ENCODE measurements at places on chromosomes 13 and 19.

DNA sequence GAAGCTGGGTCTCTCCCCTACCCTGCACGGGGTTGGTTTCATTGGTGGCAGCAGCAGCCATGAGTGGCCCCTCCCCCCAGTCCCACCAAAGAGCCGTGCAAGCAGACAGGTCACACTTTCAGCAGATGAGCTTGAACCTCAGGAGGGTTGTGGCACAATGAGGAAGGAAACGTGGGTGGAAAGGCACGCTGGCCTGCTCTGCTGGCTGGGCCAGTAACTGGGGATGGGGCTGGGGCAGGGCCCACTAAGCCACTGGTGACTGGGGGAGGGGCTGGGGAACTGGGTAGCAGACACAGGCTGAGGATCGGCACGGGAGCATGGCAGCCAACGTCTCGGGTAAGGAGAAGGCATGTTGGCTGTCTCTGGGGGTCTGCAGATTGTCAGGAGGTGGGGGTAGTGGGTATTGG is at the start of gene P2RY11:
Gene P2RY11, plus strand, starts transcription at position 289 of the 407 bp plus-strand sequence. Its CDS starts 29 bp downstream, at position 318.
- no peak for ATAC-seq

GRCh38 chr13:99665711-99666110 is 164.4 kb downstream of the TM9SF2 start:
- no peak for ATAC-seq

DNA sequence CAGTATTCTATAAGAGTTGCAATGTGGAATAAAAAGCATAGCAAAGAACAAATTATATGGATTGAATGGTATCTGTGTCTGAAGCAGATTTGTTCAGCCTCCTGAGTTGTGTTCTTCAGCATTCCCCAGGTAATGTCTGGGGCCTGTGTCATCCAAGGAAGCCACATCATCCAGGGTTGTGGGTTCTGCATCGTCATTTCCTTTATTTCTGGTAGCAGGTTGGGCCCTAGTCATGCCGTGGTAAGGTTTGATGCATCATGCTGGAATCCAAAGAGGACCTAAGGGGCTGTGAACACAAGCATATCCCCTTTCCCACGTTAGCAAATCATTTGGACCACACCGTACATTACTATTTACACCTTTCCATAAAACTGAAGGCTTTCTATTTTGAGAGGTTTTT is 131.0 kb upstream of the ZNF91 start:
- no peak for ATAC-seq

GRCh38 chr19:2432131-2432848 is 4.9 kb upstream of the TIMM13 start:
- ATAC-seq: no peak

DNA sequence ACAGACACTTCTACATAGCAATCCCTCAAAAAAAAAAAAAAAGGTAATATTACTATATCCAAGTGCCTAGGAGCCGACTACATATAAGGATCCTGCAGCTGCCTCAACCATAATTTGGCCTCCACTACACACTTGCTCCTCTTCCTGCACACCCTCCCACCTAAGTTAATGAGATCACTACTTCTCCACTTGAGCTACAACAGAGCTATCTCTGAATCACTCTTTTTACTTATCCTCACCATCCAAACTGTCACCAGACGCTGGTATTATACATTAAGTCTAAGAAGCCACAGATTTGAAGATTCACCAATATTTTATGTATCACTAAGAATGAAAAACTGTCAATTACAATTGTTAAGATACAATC is 8.3 kb downstream of the OBI1 start:
- no peak for ATAC-seq

DNA sequence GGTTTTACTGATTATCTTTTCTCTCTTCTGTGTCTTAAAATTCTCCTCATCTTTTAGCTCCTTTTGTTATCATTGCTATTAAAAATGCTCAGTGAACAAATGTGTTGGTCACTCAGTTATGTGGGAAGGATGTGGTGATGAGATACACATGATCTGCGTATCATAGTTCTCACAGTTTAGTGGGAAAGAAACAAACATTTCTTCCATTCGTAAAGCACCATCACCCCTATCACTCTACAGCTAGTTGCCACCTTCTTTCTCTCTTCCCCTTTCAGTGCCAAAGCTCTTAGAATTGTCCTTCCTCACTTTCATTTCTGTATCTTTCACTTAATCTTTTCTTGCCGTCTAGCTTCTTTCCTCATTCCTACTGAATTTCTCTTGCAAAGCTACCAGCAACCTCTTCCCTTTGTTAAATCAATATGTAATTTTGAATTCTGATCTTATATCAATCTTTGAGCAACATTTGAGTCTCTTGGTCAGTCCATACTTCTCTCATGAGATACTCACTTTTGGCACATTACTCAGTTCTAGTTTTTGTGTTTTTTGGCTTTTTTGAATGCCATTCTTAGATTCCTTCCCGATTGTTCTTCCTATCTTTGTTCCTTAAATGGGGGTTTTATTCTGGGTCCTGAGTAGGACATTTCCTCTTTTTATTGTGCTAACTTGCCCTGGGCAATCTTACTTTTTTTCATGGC is 122.3 kb downstream of the PCCA start:
- no peak for ATAC-seq

DNA sequence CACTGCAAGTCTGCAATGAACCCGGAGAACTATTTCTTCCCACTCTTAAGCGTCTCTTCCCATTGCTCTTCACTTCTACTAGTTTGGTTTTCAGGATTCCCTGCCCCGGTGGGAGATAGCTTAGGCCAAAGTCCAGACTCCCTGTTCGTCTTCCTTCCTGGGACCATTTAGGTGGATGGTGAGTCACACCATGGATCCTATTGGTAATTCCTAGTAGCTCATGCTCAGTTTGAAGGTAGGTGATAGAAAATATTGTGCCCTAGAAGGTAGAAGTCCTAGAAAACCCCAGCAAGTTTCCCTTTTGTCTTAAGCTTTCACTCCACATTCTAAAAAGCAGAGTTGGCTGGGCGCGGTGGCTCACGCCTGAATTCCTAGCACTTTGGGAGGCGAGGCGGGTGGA is 13.8 kb downstream of the CHAF1A start:
- ATAC-seq: no peak

Data from activated CD4-positive, CD25-positive, alpha-beta regulatory T cell treated with anti-CD3 and anti-CD28 coated beads, Interleukin-2, amount 50 U/mL, for 24 hours (primary cell).